ENCODE measurements at places on chromosomes 4 and X.

GRCh38 chr4:154739111-154739510 is 4.7 kb upstream of the LRAT start:
- DNase-seq, result no peak

- DNase-seq, result no peak
Observed at GRCh38 chrX:20414762-20415445, 148.2 kb upstream of the RPS6KA3 start.

GRCh38 chrX:9153300-9153699 is 119.4 kb upstream of the FAM9B start:
- no peak for DNase-seq

DNA sequence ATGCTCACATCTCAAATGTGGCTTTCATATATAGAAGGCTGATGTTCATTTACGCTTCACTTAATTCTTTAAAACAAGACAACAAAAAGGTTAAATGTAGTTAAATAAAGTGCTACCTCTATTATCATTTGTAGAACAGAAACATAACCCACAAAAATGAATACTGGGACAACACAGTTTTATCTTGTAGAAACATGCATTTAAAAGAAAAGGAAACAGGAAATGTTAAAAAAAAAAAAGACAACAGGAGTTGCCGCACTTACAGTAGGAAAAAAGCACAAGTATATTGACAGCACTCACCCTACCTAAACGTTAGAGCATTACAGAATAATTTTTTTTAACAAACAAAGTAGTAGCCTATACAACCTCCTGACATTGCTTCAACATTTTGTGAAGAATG is 4.8 kb downstream of the THOC2 start:
- DNase-seq, result no peak

DNA sequence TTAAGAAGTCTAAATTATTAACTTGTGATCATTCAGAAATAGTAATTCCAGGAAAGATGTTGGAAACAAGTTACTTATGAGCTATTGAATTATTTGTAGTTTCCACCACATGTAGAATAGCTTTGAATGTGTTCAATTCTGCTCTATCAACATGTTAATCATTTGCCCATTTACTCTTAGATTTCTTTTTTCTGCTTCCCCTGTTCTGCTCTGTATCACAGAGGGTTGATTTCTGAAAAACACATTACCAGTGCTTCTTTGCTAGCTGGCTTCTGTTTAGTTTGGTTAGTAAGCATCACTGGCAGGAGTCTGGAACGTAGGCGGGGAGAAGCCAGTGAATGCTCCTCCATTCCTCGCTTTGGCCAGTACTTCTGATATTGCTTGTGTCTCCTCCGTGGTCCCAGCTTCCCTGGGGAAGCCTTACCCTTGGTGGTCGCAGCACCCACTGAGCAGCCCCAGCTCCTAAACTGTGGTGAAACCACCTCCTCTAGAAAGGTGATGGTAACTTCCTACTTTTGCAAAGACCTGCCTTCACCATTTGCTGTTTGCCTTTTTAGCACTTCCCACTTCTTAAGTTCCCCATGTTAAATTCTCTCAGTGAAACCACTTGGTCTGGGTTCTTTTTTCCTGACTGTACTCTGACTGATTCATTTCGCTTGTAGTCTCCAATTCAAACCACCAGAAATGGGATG is 40.3 kb upstream of the GALNT7 start:
- DNase-seq, result no peak

Data from RPMI8226 (cell line).